Sciatic nerve (tissue), 2 donors: ENCODE measurements at places on chromosomes 3 and 15.

DNA sequence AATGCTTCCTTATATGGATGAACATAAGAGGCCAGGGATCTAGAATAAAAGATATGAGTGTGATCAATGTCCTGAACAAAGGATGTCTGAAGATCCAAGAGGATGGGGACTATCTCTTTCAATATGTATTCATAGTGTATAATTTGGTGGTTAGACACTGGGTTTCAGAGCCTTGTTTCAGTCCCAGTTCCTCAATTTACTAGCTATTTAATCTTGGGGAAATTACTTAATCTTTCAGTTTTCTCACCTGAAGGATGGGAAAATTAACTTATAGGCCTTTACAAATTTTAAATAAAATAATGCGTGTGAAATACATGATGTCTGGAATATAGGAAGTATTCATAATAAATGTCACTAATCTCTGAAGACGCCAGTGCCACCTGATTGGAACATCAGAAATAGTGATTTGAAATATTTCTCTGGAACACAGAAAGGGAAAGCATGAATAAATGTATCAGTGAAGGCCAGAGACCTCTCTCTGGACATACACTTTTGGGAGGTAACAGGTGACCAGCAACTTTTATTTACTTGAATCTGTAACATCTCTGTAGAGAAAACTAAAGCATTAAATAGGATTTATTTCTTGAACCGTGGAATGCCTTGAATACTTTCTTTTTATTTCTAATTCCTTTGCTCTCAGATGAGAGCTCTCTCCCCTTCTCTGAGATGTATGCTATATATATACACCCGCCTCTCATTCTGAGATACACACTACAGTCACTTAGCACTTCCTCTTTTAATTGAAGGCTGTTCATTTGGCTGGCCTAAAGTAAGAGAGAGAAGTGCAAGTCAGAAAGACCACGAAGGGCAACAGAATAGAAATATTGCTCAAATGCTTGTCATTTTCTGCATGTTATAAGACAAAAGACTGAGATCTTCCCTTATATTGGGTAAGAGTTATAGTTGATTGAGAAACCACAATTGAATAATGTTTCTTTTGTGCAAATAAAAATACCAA is 407.1 kb downstream of the LSAMP start:
- DNase-seq, result no peak

- no peak for DNase-seq
Measured at GRCh38 chr3:43872301-43872700, 181.6 kb downstream of the ABHD5 start.

- no peak for DNase-seq
Measured at GRCh38 chr3:66889750-66890494, 108.2 kb upstream of the KBTBD8 start.

DNA sequence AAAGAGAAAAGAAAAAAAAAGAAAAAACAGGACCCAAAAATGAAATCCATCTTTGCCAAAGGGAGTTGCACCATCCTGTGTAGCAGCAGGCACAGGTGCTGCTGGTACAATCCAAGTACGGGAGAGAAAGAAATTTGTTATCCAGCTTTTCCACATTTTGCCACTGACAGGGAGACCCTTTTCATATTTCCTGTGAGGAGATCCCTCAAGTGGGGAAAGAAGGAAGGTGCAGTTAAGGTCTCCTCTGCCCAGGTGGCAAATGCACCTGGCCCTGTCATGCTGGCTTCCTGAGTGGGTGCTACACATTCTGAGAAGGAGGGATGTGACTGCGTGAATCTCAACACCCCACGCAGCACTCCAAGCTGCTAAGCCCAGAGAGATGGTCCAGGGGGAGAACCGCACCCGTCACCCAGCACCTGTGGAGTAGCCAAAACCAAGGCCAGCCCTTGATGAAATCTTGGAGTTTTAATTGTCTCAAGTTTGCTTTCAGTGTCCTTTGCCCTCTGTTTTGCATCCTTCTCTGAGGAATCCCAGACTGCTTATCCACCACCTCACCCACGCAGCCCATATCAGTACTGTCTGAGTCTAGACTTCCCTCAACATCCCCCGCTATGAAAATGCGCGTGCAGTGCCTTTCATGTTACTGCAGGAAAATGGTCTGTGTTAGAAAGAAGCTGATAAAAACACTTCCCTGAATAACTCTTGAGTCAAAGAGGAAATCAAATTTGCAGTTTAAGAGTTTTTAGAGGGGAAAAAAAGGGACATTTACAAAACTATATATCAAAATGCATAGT is 141.9 kb upstream of the THBS1 start:
- DNase-seq, result no peak

- DNase-seq, result no peak
Measured at GRCh38 chr15:88613074-88613944, 7.8 kb upstream of the AEN start.

DNA sequence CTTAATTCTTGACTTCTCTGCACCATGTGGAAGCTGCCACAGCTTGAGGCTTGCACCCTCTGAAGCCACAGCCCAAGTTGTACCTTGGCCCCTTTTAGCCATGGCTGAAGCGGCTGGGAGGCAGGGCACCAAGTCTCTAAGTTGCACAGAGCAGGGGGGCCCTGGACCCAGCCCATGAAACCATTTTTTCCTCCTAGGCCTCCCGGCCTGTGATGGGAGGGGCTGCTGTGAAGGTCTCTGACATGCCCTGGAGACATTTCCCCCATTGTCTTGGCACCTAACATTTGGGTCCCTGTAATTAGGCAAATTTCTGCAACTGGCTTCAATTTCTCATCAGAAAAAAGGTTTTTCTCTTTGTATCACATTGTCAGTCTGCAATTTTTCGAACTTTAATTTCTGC is 92.8 kb upstream of the GALNT15 start:
- DNase-seq, result no peak

- no peak for DNase-seq
Measured at GRCh38 chr3:77524463-77524862, 484.6 kb downstream of the ROBO2 start.
